NCI-H1930 (cell line): ENCODE measurements at places on chromosomes 7 and 10.
A peak's percentile ranks its signal among the peaks of the same experiment; 100 is the strongest.

GRCh38 chr7:19574131-19574530, 134.7 kb downstream of the POLR1F start:
- DNase-seq: no peak

- DNase-seq: no peak
Measured at GRCh38 chr7:75642810-75643486, 95.8 kb downstream of the HIP1 start.

- DNase-seq: no peak
Measured at GRCh38 chr7:90972906-90973550, 291.2 kb upstream of the FZD1 start.

GRCh38 chr7:138746073-138746472, 44.9 kb upstream of the SVOPL start:
- DNase-seq: no peak

GRCh38 chr10:1526436-1527055, 210.8 kb downstream of the ADARB2 start:
- no peak for DNase-seq

- no peak for DNase-seq
Measured at GRCh38 chr7:101990811-101991418, 173.5 kb downstream of the CUX1 start.

GRCh38 chr10:58701405-58702135, 188.9 kb downstream of the BICC1 start:
- DNase-seq: no peak

DNA sequence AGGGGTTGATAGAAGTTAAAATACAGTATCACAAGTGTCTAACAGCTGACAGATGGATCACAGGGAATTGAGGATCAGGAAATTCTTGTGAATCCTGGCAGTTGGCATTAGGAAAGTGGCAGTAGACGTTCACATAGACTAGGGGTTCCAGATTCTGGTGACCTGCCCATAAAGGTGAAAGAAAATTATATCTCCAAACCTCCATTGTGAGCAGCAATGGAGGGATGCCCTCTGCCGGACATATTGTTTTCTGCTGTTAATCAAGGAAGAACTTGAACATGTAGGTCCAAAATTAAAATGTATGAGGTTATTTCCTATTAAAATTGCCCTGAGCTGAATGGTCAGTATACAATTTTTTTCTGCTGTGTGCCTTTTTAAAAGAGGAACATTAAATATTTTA, 5.1 kb downstream of the NME8 start:
- no peak for DNase-seq

DNA sequence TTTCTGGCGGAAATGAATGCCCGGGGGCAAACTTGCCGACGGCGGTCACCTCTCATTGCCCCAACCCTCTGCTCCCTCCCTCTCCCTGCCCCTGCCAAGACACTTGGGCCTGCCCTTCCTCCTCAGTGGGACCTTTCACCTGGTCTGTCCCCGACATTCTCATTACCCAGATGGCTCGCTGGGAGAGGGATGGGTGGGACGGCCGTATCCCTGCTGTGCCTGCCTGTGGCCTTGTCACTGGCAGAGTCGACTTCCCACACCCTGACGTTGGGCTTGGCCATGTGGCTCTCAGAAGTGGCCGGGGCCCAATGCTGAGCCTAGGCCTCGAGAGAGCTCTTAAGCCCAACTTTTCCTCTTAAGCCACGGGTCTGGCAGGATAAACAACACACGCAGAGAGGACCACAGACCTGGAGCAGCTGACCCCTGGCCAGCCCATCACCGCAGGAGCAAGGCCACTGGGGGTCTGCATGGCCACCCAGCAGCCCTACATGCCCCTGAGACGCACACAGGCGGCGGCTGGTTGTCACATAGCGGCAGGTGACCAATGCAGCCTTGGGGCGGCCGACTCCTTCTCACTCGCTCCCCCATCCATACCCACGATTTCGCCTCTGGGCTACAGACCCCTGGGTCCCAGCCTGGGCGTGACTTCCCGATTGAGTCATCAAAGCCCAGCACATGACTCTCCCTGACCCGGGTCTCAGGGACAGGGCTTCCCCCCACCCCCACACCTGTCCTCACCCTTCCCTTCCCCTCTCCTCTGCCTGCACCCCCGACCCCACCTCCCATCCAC, 40.1 kb downstream of the SLC29A4 start:
- no peak for DNase-seq

- no peak for DNase-seq
Measured at GRCh38 chr7:39700932-39701331, 77.6 kb downstream of the RALA start.

GRCh38 chr10:27620430-27621397, 116.6 kb downstream of the RAB18 start:
- no peak for DNase-seq

DNA sequence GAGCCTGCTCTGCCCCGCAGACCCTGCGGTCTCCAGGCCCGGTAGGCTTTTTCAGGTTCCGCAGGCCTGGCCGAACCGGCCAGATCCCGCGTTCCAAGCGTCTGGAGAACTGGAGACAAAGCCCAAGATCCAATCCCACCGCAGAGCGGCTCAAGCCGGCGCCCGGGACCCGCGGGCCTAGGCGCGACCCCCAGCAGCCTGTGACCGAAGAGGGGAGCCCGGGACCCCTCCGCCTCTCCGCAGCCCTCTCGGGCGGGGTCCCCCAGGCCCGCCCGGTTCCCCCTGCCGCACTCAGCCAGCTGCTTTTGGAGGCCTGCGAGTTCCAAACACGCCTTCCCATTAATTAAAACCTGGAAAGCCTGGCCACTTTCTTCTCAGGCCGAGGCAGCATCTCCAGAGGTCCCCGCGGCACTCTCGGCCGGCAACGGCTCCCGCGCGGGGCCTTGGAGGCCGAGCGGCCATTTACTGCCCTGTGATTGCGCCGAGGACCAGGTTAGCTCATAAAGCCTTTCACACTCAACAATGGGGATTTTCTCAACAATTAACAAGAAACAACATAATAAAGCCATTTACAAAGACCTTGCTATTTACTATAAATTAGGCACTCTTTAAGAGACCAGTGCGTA, 16.7 kb downstream of the SKIDA1 start:
- no peak for DNase-seq

GRCh38 chr10:59814878-59815277, 61.6 kb upstream of the MRLN start:
- no peak for DNase-seq

GRCh38 chr10:84900141-84900540, 571.8 kb downstream of the CCSER2 start:
- DNase-seq: no peak

DNA sequence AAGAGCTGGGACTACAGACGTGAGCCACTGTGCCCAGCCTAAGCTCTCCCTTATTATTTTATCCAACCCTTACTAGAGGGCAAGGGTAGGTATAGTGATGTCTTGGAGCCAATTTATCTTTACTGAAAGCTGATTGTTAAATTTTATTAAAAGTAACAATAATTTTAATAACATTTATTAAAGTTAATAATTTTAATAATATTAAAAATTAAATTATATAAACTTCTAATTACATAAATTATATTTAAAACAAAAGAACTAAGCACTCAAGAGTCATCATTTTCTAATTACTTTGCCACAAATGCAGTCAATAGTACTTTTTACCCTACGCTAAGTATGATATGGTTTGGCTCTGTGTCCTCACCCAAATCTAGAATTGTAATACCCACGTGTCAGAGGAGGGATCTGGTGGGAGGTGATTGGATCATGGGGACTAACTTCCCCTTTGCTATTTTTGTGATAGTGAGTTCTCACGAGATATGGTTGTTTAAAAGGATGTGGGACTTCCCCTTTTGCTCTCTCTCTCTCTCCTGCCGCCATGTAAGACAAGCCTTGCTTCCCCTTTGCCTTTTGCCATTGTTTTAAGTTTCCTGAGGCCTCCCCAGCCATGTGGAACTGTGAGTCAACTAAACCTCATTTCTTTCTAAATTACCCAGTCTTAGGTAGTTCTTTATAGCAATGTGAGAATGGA, 58.4 kb upstream of the ETV1 start:
- DNase-seq: no peak

- DNase-seq: no peak
Measured at GRCh38 chr7:561631-562373, 42.2 kb upstream of the PDGFA start.

DNA sequence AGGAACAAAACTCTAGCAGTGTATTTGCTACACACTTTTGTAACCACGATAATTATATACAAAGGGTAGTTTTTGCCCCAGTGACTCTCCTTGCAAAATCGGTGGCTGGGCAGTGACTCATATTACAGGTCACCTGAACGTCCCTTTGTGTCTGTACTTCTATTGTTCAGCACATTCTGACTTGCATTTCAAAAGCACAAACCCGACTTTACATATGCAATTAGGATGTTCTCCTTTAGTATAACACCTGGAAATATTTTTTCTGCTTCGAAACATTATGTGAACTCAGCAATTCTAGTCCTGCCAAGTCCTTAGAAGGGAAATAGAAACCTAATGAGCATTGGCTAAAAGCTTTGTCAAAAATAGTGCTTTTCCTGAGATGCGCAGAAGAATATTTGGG, 6.0 kb downstream of the PRR15 start:
- DNase-seq: no peak

DNA sequence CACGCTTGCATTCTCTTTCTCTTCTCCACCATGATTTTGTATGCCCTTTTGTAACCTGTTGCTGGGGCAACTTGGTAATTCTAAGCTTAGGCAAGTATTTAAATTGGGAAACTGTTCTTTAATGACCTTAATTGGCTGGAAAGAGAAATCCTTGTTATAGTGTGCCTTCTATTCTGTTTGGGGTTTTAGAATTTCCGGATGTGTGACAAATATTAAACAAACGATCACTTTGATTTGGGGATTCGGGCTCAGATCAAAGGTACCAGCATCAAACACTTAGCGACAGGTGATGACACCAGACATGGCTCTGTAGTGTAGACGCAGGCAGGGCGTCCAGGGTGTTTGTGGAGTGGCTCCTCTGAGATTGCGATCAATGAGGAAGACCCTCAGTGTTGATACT, 55.0 kb downstream of the RAB11FIP2 start:
- no peak for DNase-seq

GRCh38 chr7:69908454-69908853, 310.2 kb downstream of the AUTS2 start:
- DNase-seq: peak; percentile 70

GRCh38 chr7:121401896-121402295, 5.8 kb upstream of the FAM3C start:
- peak; percentile 57 for DNase-seq

DNA sequence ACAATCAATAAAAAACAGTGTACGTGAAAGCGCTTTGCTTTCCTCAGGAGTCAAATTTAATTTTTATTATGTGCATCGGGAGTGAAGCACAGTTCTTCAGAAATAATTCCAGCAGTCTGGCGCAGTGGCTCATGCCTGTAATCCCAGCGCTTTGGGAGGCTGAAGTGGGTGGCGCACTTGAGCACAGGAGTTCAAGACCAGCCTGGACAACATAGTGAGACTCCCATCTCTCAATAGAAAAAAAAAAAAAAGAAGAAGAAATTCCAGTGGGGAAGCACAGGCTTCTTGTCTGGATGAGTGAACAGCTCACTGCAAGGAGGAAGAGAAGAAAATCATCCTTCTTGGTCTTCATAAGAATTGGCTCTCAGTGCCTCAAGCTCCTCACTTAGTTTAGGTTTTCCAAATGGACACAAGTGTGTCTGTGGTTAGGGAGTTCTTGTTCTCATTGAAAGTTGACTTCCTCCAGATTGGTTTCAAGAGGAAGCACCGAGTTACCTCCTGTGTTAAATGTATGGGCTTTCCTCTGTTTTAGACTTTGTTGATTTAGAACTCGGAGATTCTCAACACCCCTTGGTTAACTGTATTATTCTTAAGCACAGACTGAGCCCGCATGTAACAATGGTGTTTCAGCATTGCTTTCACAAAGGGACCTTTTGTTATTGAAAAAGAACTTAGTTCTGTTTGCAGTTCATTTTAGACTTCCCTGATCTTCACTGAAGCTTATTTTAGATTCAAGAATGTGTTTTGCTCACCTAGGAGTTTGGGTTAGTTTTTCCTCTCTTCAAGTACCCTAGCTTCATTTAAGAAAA, 28.0 kb downstream of the LMTK2 start:
- no peak for DNase-seq

DNA sequence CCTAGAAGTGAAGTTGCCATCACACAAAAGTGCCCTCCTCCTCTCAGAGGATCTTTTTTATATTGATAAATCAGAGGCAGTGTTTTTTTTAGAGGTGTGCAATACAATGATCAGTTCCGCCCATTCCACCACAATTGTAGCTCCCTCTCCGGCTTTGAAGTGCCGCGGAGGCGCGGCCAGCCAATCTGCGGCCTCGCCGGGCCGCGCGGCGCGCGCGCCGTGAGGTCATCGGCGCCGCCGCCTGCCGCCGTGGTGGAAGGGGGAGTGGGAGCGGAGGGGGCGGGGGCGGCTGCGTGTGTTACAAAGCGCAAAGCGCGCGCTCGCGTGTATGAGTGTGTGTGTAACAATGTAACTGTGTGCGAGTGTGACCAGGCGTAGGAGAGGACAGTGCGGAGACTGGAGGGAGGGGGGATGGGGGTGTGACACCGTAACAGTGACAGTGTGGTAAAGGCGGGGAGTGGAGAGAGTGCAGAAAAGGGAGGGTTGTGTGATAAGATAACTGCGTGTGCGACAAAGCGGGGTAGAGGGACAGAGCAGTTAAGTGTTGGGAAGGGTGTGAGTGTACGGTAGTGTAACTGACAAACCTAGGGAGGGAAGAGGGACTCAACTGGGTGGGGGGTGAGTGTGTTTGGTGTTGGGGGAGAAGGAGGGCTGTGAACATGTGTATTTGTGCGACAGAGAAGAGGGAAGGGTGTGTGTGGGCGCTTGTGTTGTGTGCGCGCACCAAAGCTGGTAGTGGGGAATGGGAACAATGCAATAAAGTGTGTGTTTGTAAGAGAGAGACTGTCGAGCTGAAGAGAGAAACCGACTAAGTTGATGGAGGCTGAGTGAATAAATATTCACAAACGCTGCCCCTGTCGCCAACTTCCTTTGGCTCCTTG, at the start of gene SP8:
TSS of gene SP8 (minus strand) at position 108 of the 881 bp plus-strand sequence. CDS start at position 20, 88 bp downstream.
- DNase-seq: peak; percentile 58

- DNase-seq: no peak
Measured at GRCh38 chr10:51624013-51624412, 75.4 kb downstream of the CSTF2T start.

- DNase-seq: no peak
Measured at GRCh38 chr7:147516391-147516790, 1074.2 kb upstream of the C7orf33 start.

- no peak for DNase-seq
Measured at GRCh38 chr10:101189461-101190401, 39.5 kb downstream of the LBX1 start.
